NCI-H1048 (cell line): ENCODE measurements at places on chromosomes 16 and 17.

GRCh38 chr17:39335704-39336223, 65.7 kb downstream of the FBXL20 start:
- DNase-seq, result no peak

- DNase-seq, result no peak
Observed at GRCh38 chr16:22070361-22071330, 21.7 kb upstream of the VWA3A start.

GRCh38 chr17:7294614-7295153, at the start of gene YBX2:
Gene YBX2 (minus strand): TSS chr17:7294639. CDS start chr17:7294500, 139 bp downstream.
- DNase-seq, result peak; percentile 94

DNA sequence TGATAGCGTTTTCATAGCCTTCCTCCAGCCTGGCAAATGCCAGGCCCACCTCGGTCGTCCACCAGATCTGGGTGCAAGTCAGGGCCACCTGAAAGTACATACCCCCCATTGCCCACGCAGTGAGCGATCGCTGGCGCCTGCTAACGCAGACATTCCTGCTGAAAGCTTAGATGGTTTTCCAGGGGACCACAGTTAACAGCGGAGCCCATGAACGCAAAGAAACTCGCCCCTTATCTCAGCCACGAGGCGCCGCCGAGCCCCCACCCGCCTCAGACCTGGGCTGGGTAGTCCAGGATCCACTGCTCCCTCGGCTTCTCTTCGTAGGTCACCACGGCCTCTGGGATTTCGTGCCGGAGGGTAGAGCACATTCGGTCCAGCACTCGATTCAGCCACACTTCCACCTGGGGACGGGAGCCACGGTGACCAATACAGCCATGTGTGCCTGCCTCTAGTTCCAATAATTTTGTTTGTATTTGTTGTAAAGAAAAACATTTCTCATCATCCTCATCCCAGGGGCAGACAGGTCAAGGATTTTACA, 74.5 kb downstream of the DNAH17 start:
- no peak for DNase-seq

GRCh38 chr16:60170196-60170595, 1436.1 kb upstream of the GOT2 start:
- DNase-seq, result no peak
